ENCODE measurements at places on chromosomes 13 and 19.

DNA sequence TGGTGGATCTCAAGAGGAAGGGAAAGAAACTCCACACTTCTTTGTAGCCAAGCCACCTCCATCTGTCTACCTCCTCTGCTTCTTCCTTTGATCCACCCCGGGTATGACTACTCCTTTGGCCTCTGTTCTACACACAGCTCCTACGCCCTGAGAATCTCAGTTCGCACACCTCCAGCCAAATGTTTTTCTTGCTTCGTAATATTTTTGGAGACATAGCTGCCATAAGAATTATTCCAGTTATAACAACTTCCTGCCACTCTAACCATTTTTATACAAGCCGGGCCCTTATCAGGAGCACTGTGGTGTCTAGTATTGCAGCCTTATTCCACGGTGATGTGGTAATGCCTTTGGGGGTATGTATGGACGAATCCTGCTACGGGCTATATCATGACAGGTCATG, 126.7 kb downstream of the STARD13 start:
- DNase-seq = no peak

DNA sequence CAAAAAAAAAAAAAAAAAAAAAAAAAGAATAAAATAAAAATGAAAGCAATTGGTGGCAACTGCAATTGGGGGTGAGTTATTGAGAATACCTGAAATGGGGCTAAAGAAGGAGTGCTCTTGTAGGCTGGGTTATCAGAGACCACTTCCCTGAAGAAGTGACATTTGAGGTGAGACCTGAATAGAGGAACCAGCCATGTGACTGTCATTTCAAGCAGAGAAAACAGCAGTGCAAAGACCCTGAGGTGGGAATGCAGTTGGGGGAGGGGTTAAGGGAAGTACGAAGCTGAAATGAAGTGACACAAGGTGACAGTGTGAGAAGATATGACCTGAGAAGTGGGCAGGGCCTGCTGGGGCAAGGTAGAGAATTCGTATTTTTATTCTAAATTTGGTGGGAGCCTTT, 4.3 kb upstream of the PALM3 start:
- DNase-seq = no peak

DNA sequence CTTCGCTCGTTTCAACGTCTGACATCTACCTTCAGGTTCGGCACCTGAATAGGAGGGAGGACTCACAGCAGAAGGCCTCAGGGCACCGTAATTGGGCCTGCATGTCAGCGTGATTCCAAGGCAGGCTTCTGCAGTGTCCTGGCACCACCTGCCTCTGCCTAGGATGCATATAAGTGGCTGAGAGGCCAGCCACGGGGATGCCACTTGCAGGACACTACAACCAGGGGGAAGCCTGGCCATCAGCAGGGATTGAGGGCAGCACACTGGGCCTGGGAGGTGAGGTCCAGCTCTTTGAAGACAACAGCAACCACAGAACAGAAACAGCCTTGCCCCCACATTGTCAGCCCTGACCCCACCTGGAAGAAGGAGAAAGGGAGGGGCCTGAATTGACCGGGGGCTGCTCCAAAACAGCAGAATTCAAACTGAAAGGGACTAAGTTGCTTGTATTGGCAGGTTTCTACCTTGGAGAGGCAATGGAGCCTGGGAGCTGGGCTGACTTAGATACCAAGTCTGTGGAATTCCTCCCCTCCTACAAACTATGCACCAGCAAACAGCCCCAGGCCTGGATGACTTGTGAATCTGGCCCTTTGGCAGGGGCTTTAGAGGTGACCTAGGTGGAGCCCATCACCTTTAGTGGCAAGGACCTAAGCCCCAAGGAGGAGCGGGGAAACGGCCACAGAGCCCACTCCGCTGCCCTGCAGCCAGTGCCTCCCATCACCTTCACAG, 34.1 kb upstream of the POMP start:
- DNase-seq = no peak

DNA sequence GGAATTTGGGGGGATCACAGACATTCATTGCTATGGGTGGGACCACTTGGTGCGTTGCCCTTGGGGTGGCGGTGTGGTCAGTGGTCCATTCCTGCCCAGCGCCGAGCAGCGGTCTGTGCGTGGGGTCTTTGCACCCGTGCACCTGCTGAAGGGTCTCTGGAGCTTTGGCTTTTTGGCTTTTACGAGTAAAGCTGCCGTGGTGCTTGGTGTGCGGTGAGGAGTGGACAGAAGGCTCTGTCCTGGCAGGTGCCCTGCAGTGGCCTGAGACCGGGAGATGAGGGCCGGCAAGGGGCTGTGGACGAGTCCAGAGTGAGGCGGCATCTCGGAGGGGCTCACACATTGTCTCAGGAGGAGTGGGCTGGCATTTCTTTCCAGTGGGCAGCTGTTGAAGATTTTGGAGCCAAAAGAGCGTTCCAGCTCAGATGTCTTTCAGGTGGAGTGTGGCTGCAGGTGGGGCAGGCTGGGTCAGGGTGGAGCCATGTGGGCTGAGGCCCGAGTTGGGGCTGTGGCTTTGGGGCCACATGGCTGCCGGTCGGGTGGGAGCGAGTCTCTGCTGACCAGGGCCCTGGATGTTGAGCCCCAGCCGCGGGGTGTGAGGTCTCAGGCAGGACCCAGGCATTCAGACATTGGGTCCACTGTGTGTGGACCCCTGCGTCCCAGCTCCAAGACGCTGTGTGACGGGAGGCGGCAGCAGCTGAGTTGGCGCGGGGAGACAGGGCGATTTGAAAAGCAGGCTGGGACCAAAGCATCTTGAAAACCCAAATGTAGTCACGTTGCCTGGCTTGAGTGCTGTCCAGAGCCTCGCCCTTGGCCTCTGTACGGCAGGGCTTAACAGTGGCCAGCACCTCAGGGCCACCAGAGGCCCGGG, 11.7 kb downstream of the GNA11 start:
- no peak for DNase-seq

GRCh38 chr13:40665126-40666044, 1.1 kb downstream of the FOXO1 start:
- DNase-seq = no peak

GRCh38 chr13:45119469-45119990, 780 bp upstream of the GTF2F2 start:
- no peak for DNase-seq

- no peak for DNase-seq
Measured at GRCh38 chr13:111347438-111347837, 27.0 kb downstream of the TEX29 start.

GRCh38 chr13:50158385-50159165, 143.3 kb downstream of the KCNRG start:
- DNase-seq = no peak

- DNase-seq = no peak
Measured at GRCh38 chr19:34276614-34277013, 22.3 kb downstream of the GARRE1 start.

GRCh38 chr19:48946463-48947257, 8.0 kb upstream of the BAX start:
- no peak for DNase-seq

GRCh38 chr19:57642396-57643046, 9.6 kb downstream of the ZNF211 start:
- DNase-seq = no peak

GRCh38 chr19:45577111-45577905, 7.3 kb downstream of the OPA3 start:
- DNase-seq = peak; percentile 80

GRCh38 chr19:5826531-5827341, 12.8 kb downstream of the FUT6 start:
- DNase-seq = peak; percentile 51

DNA sequence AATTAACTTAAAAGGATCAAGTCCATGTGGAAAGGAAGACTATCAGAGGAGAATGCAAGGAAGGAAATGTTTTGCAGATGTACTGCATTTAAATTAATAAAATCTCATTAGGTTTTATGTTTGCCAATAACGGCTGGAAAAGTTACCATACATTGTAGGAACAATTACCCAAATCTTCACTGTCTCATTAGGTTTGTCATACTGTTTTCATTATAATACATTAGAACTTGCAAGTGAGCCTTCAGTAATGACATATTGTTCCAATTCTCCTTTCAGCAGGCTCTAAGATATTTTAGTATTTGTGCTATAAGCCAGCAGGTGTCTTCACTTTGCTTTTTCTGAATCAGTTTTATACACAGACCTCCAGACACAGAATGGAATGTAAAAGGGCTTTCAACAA, 661.6 kb upstream of the KLHL1 start:
- no peak for DNase-seq

DNA sequence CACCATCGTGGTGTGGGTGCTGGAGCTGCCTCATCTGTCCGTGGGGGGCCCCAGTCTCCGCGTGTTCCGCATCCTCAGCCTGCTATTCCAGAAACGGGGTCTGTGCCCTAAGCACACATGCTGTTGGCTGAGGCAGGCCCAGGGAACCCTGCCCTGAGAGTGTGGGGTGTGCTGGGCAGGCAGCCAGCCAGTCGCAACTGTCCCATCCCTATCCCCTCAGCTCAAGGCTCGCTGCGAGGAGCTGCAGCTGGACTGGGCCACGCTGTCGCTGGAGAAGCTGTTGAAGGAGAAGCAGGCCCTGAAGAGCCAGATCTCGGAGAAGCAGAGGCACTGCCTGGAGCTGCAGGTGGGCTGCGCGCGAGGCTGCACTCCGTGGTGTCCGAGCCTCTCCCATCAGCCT, 21.9 kb downstream of the PLEKHJ1 start:
- DNase-seq = no peak

GRCh38 chr19:273393-273792, 17.8 kb downstream of the PLPP2 start:
- DNase-seq = no peak

GRCh38 chr13:101572456-101572855, 120.0 kb downstream of the ITGBL1 start:
- DNase-seq = no peak

DNA sequence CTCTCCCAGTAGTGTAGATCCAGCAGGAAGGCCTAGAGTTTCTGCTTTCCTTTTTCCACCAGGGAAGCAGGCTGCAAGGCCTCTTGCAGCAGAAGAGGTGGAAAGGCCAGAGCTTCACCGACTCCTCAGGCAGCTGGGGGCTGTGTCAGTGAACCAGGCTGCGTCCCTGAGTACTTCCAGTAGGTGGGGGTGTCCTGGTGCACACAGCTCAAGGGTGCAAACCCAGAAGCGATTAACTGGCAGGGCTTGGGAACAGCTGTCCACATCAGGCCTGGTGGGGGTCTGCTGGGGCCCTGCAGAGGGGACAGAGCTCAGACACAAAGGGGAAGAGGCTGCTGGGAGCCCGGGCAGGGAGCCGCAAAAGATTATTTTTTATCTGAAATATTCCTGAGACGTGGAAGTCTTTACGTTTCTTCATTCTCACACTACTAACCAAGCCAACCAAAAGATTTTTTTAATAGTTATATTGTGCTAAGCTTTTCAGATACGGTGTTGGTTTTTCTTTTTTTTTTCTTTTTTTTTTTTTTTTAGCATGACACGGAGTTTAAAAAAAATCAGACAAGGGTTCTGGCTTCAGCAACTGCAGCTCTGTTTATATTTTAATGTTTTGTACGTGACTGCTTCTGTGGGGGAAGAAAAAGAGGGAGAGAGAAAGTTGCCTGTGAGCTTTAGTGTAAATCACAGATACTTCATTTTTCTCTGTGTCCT, 11.0 kb downstream of the TSHZ3 start:
- no peak for DNase-seq

GRCh38 chr13:91776611-91777193, 378.3 kb downstream of the GPC5 start:
- DNase-seq = no peak

DNA sequence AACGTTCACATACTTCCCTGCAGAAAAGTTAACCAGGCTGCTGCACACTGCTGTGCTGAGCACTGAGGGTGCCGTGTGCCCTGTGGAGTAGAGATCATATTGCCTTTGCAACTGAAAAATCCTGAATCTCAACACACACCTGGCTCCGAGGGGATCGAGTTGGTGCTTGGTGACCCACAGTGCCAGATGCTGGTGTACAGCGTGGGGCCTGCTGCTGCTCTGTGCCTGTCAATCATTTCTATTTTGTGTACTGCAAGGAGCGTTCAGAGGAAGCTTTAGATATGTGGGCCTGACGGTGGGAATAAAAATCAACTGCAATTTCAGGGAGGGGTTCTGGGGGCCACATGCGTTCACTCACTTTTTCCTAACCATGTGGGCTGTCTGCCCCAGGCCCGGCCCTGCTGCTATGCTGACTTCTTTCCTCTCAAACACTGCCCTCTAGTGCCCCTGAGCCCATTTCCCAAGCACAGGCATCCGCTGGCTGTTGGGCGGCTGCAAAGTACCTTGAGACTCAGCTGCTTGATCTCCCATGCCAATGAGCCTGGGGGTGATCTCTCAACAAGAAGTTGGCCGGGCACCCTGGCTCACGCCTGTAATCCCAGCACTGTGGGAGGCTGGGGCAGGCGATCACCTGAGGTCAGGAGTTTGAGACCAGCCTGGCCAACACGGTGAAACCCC, 9.7 kb upstream of the LENG8 start:
- DNase-seq = no peak

DNA sequence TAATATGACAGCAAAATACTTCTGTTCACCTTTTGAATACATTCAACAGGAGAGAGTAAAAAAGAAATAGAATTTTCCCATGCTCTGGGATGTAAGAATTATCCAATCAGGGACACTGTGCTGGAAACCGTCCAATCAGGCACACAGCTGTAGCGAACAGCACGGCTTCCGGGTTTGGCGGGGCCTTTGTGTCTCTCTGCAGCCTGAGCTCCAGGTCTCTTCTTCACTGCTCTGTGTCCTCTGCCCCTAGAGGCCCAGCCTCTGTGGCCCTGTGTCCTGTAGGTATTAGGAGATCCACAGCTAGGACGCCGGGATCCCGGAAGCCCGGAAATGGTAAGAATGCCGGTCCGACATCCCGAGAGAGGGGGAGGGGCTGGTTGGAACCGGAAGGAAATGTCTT, 92.7 kb downstream of the ZNF737 start:
- DNase-seq = no peak

- DNase-seq = no peak
Measured at GRCh38 chr13:109941221-109941620, 154.8 kb upstream of the IRS2 start.

All from HTR-8/SVneo (cell line).